Transverse colon (tissue), 4 donors: ENCODE measurements at places on chromosomes 1 and 21. TPM values are rescaled to one million over a fixed set of nuclear protein-coding genes. Genes with fewer than 3 reads are reported as not detected.

RABIF gene
- total RNA-seq = 0.75 TPM

ARHGAP30 gene
- total RNA-seq = 11.0 TPM

IL19 gene
- total RNA-seq = not detected

VANGL1 gene
- total RNA-seq = 22.1 TPM

GPR3 gene
- total RNA-seq = not detected

SLC6A9 gene
- 29.9 TPM for total RNA-seq

CDKN2C gene
- total RNA-seq = not detected

PRAMEF14 gene
- not detected for total RNA-seq

VWA1 gene
- total RNA-seq = 30.6 TPM

DRAXIN gene
- 0.16 TPM for total RNA-seq

TCHH gene
- not detected for total RNA-seq

POU3F1 gene
- not detected for total RNA-seq

ANGPTL7 gene
- total RNA-seq = 1.00 TPM

KIAA1614 gene
- total RNA-seq = 2.3 TPM

NBPF19 gene
- total RNA-seq = 24.1 TPM

XCL1 gene
- total RNA-seq = not detected

ACTL8 gene
- total RNA-seq = not detected
